ENCODE measurements at places on chromosomes 4 and X. TPM values are rescaled to one million over a fixed set of nuclear protein-coding genes. Genes with fewer than 3 reads are reported as not detected.
A peak's percentile ranks its signal among the peaks of the same experiment; 100 is the strongest.

DNA sequence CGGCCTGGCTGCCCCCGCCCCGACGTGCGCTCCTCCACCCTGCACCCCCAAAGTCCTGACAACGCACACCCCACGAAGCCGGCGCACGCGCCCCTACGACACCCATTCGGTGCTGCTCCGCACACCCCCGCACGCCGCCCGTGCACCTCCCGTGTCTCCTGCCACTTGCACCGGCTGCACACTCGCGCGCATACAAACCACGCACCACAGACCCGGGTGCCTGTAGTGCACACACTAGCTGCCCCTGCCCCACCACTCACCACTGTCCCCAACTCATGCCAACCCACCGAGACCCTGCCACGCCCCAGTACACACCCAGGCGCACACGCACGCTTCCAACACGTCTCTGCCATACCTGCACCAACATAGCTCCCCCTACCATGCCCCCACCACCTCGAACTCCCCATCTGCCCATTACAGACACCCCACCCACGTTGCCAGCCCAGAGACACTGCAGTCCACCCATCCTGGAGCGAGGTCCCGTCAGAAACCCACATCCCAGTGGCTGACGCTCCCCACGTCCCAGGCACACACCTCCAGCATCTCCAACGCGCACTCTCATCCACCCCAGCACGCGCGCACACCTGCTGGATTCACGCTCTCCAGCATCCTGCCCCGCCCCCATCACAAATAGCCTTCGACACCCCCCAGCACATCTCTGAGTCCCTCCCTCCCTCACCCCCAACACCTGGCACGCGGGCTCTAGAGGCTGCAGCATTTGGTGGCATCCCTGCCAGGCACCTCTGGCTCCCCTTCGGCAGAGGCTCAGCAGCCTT, 4.2 kb upstream of the DUSP9 start:
- no peak for DNase-seq

The UVSSA gene
- 8.1 TPM for polyA plus RNA-seq

The APLN gene
- 15.6 TPM for polyA plus RNA-seq

The IGBP1 gene
- polyA plus RNA-seq = 112 TPM

DNA sequence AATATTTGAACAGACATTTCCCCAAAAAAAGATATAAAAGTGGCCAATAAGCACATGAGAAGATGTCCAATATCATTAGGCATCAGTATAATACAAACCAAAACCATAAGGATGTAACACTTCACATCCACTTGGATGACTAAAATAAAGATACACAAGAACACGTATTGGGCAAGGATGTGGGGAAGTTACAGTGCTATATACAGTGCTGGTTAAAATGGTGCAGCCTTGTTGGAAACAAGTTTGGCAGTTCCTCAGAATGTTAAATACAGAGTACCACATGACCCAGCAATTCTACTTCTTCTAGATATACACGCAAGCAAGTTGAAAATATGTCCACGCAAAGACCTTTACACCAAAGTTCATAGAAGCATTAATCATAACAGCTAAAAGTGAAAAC, 58.9 kb downstream of the HAUS3 start:
- no peak for DNase-seq

GRCh38 chrX:22117633-22118032, 85.5 kb downstream of the PHEX start:
- no peak for DNase-seq

DNA sequence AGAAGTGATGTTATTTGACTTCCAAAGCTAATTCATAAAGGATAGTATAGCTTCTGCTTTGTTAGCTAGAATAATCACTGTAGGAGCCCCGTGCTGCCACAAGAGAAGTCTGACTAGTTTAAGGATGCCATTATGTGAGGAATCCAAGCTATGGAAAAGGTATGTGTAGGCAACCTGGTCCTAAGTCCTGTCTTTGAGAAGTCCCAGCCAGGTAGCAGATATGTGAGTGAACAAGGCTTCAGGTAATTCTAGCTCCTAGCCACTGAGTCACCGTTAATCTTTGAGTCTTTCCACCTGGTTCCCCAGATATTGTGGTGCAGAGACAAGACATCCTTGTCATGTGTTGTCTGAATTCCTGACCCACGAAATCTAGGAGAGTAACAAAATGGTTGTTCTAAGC, 55.5 kb downstream of the BMP3 start:
- DNase-seq = no peak

DNA sequence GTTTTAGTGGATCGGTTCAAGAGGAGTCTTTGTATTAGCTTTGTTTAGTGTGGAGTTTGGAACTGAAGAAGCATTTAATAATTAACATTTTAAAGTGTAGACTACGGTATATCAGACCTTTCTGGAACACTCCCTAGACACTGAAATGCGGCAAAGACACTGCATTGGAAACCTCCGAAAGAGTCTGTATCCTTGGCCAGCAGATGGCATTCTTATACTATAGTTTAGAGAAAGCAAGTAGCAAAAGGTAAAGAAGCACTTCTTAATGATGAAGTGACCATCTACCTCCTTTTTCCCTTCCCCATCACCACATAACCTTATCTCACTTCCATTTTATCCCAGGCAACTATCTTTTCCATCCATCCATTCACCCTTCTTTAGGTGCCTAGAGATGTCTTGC, 7.6 kb downstream of the FABP2 start:
- peak; percentile 55 for DNase-seq

The ADAMTS3 gene
- polyA plus RNA-seq = 3.4 TPM

DNA sequence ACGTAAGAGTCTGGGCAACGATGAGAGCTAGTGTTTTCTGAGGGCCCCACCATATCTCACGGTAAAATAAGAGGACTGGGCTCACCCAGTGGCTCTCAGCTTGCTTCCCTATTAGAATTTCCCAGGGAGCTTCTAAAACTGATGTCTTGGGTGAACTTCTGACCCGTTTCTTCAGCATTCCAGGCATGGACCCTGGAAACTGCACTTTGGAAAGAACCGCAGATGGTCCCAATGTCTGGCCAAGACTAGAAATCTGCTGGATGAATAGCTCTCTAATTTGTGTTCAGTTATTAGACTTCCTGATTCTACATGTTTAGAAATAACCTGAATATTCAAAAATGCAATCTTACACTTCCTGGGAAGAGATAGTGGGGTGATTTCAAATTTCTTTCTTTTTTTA, 127.8 kb downstream of the ANOS1 start:
- peak; percentile 64 for DNase-seq

The SULT1B1 gene
- 0.59 TPM for polyA plus RNA-seq

The ZNF711 gene
- polyA plus RNA-seq = 26.1 TPM

The ATXN3L gene
- polyA plus RNA-seq = not detected

- no peak for DNase-seq
These were observed 114.8 kb downstream of the REELD1 start for GRCh38 chr4:146329050-146329716.

DNA sequence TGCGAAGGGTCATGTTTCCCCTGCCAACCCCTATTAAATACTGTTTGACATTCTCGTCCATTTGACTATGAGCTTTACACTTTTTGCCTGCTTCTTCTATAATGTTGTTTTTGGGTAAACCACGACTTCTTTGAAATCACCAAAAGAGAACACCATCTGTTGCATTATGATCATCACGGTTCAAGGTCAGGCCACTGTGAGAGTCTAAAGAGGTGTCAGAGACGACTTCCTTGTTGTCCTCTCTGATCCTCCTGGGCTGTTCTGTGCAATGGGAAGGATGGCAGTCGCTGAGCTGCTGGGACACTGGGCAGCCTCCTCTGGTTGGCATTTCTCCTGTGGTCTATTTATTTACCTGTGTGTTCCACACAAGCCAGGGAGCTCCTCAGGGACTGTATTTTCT, 137.5 kb downstream of the RASL11B start:
- DNase-seq = no peak

- no peak for DNase-seq
These were observed 36.4 kb downstream of the PCDH19 start for GRCh38 chrX:100373673-100374072.

GRCh38 chr4:84631573-84631972, 48.6 kb downstream of the CDS1 start:
- DNase-seq = no peak

DNA sequence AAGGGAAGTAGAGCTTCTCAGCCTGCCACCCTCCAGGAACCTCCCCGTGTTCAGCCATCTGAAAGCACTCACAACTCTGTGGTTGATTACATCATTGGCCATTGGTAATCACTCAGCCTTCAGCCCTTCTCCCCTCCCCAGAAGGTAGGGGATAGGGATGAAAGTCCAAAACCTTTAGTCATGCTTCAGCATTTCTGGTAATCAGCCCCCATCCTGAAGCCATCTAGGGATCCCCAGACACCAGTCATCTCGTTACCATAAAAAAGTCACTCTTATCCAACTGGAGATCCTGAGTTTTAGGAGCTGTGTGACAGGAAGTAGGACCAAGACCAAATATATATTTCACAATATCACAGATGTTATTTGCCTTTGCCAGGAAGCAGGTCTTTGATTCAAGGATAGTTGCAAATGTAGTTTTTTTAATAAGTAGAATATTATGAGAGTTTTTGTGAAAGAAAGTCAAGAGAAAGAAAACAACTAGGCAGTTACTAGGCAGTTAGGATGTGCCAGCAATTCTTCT, 364.6 kb upstream of the NOCT start:
- peak; percentile 91 for DNase-seq

The SPACA5 gene
- polyA plus RNA-seq = not detected

The CHM gene
- polyA plus RNA-seq = 10.8 TPM

GRCh38 chrX:43720082-43720481, 64.0 kb downstream of the MAOA start:
- DNase-seq = no peak

GRCh38 chr4:110840221-110840654, 217.4 kb upstream of the PITX2 start:
- DNase-seq = peak; percentile 33

The ERVMER34-1 gene
- 0.31 TPM for polyA plus RNA-seq

DNA sequence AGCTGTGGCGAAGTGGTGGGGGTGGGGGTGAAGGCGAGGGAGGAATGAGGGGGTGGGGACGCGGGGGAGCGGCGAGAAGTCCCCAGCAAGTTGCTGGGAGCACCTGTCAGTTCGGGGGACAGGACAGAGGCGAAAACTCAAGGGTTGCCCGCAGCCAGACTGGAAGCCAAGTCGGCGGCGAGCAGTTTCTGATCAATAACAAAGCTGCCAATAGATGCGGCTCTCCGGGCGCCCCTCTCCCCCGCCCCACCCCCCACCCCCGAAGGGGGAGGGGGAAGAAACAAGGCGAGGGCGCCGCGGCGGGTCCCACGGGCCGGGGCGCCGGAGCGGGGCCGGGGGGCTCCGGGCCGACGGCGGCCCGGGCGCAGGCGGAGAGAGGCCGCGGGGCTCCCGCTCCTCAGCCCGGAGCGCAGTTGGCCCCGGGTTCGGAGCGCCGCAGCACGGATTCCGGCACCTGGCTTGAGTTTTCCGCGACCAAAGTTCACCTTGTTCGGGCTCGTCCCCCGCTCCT, 379 bp downstream of the PDGFC start:
- DNase-seq = peak; percentile 16

- DNase-seq = no peak
These were observed 40.2 kb upstream of the NDNF start for GRCh38 chr4:121112530-121112929.

- DNase-seq = no peak
These were observed 65.3 kb upstream of the SHISA3 start for GRCh38 chr4:42331914-42332368.

- no peak for DNase-seq
These were observed 10.2 kb downstream of the RGS12 start for GRCh38 chr4:3302786-3303564.

DNA sequence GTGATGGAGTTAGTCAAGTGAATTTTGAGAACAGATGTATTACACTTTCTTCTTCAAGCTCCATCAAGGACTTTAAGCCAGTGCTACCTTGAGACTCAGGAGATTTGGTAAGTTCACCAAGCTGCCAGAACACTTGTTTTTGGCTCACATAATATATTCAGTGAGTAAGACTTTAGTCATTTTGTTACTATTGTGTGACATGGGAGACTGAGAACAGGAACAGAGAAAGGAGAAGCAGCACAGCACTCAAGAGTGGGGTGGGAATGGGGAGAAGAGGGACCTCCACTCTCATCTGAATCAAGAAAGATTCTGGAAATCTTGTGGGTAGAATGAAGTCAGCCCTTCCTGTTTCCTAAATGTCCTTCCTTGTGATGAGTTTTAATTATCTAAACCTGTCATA, 87.3 kb upstream of the TET2 start:
- no peak for DNase-seq

DNA sequence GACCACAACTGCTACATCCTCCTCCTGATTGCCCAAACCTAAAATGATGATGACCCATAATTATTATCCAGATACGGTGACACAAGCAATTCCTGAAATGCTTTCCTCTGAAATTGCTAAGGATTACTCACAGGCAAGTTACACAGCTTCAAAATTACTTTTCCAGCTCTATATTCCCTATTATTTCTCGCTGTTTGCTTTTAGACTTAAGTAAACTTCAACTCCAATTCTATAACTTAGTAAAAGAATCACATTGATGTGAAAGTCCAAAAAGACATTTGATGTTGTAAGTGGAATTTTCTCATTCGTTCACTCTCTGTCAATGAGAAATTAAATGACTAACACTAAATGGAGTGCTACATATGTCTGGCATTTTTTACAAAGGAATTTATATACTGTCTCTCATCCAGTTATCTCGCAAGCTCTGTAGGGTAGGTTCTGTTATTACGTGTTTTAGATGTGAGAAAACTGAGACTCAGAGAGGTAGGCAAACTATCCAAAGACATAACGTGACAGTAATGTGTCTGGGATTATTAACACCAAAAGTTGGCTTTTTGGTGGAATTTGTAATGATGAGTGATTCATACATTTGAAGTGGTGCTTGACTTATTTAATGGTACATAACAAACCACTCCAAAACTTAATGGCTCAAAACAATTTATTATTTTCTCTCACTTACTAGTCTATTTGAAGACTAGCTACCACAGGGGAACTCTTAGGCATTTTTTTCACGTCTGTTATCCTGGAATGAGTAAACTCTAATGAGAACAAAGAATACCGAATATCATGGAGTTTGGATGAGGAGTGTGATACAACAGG, 31.5 kb downstream of the PALLD start:
- no peak for DNase-seq

- no peak for DNase-seq
These were observed 765.7 kb upstream of the POU3F4 start for GRCh38 chrX:82742351-82742750.

The PABPC5 gene
- 5.4 TPM for polyA plus RNA-seq

DNA sequence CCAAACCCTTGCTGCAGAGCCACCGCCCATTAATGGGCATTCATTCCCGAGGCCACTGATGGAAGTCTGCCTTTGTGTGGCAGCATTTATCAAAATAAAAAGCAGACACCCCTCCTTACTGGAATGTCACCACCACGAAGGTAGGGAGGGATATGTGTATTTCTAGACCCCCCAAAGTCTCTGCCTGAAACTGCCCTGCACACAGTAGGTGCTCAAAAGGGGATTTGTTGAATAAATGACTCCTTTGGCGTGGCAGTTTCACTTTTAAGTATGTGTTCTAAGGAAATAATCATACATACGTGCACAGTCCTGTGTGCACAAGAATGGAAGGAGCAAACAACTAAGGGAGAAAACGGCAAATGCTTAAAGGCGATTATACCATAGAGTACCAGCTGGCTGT, 23.6 kb upstream of the GLOD5 start:
- DNase-seq = no peak

DNA sequence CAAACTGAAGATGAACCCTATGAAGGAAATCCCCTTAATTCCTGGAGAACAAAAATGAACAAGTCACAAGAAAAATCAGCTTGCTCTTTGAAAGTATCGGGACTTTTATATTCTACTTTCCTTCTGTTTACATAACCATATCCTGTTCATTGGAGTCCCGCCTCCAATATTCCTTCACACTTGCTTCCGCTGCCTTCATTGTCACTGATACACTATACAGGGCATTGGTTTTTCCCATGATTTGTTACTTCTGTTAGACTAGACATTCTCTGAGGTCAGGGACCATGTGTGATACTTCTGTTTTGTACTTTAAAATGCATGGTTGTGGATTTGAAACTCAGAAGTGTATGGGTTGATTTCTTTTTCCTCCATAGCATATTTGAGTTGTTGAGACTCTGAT, 18.8 kb downstream of the MCUB start:
- DNase-seq = no peak

The TMEM271 gene
- not detected for polyA plus RNA-seq
